ENCODE measurements at places on chromosomes 7 and 10.

DNA sequence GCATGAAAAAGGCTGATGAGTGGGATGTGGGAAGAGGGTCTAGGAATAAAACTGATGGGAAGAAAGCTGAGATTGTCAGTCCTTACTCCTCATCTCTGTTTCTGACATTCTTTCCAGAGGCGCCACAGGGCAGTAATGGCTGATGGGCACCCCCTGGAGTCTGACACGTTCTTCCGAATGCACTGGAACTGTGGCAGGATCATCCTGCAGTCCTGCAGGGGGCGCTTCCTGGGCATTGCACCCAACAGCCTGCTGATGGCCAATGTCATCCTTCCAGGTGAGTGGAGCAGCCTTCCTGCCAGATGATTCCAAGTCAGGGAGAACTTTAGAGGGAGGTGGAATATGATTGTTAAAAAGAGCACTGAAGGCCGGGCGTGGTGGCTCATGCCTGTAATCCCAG lies 4.8 kb downstream of the FSCN3 start:
- DNase-seq = no peak

DNA sequence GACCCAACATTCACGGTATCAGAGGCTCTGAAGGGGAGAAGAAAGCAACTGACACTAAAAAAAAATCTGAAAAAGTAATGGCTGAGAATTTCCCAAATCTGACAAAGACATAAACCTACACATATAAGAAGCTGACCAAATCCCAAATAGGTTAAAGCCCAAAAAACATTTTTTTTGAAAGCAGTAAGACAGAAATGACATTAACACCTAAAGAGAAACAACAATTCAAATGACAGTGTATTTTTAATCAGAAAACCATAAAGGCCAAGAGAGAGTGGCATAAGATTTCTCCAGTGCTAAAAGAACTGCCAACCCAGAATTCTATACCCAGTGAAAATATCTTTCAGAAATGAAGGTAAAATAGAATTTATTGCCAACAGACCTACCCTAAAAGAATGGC lies 35.5 kb downstream of the RUFY2 start:
- DNase-seq = no peak

DNA sequence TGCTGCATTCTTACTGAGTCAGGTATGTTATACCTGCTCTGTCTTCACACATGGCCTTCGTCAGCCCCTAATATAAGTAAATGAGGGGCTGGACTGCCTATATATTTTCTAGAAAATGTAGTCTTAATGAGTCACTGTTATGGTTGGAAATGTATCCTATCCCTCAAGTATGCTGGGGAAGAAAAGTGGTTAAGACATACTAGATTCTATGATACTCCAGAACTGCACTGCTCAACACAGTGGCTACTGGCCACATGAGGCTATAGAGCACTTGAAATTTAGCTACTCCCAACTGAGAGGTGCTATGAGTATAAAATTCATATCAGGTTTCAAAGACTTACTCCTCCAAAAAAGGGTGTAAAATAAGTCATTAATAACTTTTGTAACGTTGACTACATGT lies 104.3 kb upstream of the STEAP1B start:
- DNase-seq = no peak

GRCh38 chr7:50814166-50814565 lies 31.5 kb upstream of the GRB10 start:
- DNase-seq = no peak

DNA sequence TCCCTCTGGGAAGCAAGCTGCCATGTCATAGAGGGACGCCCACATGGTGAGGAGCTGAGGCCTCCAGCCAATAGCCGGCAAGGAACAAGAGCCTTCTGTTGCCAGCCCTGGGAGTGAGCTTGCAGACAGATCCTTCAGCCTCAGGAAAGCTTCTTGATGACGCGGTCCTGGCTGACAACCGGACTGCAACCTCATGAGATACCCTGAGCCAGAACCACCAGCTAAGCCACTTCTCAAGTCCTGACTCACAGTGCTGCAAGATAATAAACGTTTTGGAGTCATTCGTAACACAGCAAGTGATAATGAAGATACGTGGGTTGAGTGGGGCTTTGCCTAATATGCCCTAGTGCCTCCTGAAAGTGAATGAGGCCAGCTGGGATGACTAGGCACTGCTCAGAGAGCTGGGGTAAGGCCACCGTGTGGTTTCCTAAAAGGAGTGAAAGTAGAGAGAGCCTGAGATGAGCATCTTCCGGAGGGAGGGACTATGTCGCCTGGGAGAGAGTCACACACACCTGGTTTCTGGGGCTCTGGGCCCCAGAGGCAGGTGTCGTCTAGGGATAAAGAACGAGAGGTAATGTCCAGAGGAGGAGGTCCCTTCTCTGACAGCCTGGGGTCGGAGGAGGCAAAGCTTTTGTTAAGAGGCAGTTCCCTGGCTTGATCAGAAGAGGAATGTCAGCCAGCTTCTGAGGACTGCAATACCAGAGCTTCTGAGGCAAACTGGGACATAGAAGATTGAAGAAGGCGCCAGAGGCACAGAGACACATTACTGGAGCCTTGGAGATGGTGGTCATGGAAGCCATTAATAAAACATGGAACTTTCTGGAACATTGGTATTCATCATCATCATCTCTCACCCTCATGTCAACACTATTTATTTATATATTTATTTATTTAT lies 53.6 kb downstream of the PYROXD2 start:
- DNase-seq = peak; percentile 65

DNA sequence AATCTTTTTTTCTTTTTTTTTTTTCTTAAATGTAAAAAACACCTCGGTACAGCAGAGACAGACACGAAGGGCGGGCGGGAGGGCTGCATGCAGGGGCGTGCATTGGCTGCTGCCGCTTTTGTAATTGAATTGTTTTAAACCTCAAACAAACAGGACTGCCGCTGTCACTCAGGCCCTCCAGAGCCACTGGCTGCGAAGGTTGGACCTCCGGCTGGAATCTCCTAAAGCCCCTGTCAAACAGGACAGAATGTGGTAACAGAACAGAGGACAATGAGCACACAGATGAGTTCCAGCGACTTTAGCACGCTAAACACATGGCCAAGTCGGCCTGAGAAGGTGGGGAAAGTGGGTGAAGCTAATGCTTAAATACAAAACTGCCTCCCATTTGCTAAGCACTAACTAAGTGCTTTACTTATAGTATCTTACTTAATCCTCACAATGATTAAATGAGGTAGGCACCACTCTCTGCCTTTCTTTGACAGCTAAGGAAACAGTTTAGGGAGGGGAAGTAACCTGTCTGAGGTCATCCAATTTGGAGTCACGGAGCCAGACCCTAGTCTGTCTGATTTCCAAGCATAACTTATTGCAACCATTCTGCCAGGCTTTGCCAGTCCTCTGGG lies 3.0 kb upstream of the NDST2 start:
- no peak for DNase-seq

DNA sequence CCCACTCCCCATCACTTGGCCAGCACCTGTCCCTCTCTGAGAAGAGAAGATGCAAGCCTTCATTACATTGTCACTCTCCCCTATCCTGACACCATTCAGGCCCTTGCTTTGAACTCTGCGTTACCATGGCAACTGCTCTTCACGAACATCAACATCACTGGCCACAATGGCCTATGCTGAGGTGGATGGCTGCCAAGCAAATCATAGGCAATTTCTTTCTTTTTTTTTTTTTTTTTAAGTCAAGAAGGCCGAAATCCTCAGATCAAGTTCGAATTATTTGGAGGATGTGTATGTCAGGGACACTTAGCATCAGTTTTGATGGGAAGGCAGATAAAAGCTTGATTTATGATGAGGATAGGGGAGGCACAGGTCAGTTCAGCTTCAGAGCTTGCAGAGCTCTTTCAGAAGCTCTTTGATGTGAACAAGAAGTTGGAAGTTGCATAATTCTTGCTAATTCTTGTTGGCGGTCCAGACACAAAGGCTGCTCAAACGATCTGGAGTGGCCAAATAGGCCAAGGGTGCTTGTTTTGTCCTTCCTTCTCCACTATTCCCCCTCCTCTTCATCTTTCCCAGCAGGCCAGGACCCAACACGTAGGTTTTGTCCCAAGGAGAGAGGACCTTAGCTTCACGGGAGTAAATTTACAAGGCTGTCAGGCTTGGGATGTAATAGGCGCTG lies 179.9 kb upstream of the NPVF start:
- no peak for DNase-seq

DNA sequence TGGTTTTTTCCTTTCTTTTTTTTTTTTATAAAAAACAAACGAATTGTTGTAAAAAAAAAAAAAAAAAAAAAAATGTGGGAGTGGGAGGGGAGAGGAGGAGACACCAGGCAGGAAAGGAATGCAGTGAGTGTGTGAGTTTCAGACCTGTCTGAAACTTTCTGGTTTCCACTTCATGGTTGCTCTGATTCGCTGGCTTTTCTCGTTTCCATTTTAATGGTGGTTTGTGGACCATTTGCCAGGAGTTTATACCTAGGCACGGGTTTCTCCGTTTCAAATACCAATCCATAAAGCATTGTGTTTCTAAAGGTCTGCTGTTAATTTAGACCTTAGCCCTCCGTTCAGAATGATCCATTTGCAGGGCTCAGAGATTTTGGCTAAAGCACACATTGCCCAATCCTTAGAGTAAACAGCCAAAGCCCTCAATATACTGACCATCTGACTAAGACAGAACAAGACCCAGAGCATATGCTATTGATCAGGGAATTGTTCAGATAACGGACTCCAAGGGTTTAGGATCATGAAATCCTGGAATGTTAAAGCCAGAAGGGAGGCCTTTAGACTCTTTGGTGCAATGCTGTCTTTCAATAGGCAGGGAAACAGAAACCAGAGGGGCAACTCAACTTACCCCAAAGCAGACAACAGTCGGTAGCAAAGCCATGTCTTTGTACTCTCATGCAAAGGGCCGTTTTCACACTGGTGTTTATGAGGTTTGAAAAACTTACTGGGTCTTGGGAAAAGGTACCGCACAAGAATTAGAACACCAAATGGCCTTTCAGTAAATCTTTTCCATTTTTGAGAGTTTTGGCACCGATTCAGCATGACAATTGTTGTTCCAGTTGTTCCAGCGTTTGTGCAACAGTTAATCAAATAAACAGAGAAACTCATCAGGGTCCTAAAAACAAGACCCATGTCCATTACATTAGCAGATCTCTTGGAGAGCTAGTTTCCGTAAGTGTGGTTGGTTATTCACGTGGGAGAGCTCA lies 94.3 kb upstream of the AGBL3 start:
- no peak for DNase-seq

All from stimulated activated CD4-positive, alpha-beta T cell treated with anti-CD3 and anti-CD28 coated beads, Interleukin-1b, Interleukin-23, amount 100 ng/mL, for 48 hours (primary cell).